Heart right ventricle (tissue), 16 donors: ENCODE measurements at places on chromosomes 11 and 22. TPM values are rescaled to one million over a fixed set of nuclear protein-coding genes. Genes with fewer than 3 reads are reported as not detected.

DNA sequence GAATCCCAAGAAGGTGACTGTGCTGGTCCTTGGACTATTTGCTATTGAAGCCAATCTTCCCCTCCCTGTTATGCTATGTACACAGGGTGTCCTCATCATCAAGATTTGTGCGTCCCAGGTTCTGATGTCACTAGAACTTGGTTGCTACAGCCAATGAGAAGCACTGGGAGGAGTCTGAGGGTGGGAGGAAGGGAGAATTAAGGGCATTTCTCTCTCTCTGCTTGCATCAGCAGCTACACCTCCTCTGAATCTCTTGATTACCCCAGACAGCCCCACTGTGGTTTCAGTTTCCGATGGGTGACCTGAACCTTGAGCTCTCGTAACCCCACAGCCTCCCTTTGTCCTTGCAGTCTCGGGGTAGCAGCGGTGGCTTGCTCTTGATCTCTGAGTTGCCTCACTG lies 212.4 kb upstream of the SESN3 start:
- DNase-seq, result no peak
- no peak overlapping the region for H3K27ac ChIP-seq
- H3K4me1 ChIP-seq, result peaks cover 4% of the 10 kb centered on the region

GRCh38 chr11:134659882-134660281 lies 247.8 kb upstream of the B3GAT1 start:
- no peaks in the 10 kb centered on the region for H3K36me3 ChIP-seq
- no peaks in the 10 kb centered on the region for H3K4me1 ChIP-seq
- H3K27ac ChIP-seq, result no peak overlapping the region
- no peak overlapping the region for H3K4me3 ChIP-seq
- peaks cover 3% of the 10 kb centered on the region for H3K27me3 ChIP-seq

GRCh38 chr11:134366254-134366653 lies 34.5 kb downstream of the GLB1L2 start:
- no peak for DNase-seq
- H3K27ac ChIP-seq, result no peak overlapping the region
- H3K36me3 ChIP-seq, result no peaks in the 10 kb centered on the region
- no peak overlapping the region for H3K4me3 ChIP-seq
- H3K27me3 ChIP-seq, result peaks cover 19% of the 10 kb centered on the region

The FAM180B gene
- polyA plus RNA-seq, result not detected
